Neural crest cell (in vitro differentiated cells): ENCODE measurements at places on chromosomes 6 and 20.

GRCh38 chr20:23146181-23146580 lies 60.1 kb upstream of the CD93 start:
- no peak for DNase-seq

DNA sequence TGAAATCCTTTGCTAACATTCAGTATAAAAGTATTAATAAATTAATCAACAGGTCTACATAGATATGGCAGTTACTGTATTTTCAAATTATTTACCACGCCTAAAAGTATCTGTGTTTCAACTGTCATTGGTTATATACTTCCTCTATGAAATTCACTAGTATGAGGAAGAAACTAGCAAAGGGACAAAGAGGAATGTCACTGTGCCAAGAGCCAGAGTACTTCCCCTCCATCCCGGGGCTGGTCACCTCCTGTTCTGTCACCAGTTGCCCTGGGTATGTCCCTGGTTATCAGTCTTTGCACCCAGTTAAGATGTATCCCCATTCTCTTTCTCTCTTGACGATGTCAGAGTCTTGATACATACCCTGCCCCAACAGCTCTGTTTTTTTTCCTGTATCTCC lies 476.8 kb upstream of the SOX4 start:
- DNase-seq, result no peak

- no peak for DNase-seq
Measured at GRCh38 chr6:12229332-12229731, 60.8 kb upstream of the EDN1 start.

DNA sequence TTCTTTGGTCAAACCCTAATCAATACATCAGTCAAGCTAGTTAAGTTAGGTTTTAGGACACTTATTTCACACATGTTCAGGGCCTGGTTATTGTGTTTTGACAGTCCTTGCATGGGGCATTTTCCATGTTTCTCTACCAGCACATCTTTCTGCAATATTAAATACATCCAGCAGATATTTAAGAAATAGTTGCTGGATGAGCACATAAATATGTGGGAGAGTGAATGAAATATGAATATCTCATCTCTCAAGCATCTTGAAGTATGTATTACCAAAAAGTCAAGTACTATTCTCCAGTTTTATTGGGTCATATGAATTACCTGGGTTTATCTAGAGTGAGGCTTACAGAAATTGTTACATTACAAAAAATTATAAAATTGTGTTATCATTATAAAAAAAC lies 621.9 kb upstream of the GJE1 start:
- DNase-seq, result no peak

GRCh38 chr20:39954621-39955020 lies 734.4 kb downstream of the MAFB start:
- no peak for DNase-seq

GRCh38 chr20:57792386-57793080 lies 82.7 kb upstream of the PMEPA1 start:
- no peak for DNase-seq

- no peak for DNase-seq
Measured at GRCh38 chr20:20229595-20229994, 138.3 kb upstream of the INSM1 start.

DNA sequence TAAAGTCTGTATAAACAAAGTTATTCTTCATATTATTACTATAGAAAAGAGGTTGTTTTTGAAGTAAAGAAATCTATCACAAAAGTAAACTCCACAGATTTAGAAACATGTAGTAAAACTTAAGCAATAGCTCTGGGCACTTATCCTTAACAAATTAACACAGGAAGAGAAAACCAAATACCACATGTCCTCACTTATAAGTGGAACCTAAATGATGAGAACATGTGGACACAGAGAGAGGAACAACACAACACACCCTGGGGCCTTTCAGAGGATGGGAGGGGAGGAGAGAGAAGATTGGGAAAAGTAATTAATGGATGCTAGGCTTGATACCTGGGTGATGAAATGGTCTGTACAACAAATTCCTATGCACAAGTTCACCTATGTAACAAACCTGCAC lies 57.2 kb downstream of the C6orf58 start:
- no peak for DNase-seq

DNA sequence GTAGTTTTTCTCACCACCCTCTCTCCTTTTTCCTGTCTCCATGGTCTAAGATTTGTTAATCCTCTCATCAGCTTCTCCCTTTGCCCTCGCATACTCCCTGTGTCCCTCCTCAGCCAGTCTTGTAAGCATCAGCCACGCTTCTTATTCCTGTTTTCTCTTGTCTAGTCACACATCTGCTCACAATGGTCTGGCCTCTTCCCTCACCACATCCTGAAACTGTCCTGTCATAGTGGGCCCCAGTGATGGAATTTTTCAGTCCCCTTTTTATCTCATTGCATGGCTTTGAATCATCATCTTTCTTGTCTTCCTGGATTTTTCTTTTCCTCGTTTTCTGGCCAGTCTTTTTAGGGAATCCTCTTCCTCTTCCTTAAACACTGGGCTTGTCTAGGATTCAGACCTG lies 57.2 kb downstream of the GFRA4 start:
- no peak for DNase-seq
